GM23248 (cell line): ENCODE measurements at places on chromosomes 1 and 21.

- no peak for DNase-seq
Measured at GRCh38 chr21:44618909-44619308, 7.0 kb downstream of the KRTAP10-8 start.

DNA sequence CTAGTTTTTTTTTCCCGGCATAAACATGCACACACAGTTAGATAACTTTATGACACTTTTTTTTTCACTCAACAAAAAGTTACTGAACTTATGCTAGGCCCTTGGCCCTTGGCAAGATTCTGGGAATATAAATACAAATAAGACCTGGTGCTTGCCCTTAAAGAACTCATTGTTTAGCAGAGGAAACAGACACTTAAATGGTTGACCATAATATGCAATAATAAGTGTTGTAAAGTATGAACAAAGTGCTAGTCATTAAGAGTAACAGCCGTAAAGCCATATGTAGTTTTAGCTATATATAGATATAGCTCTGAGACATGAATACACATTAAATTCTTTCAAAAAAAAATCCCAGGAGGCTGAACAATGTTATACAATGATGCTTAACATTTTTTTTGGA is 198.3 kb downstream of the CYYR1 start:
- no peak for DNase-seq

- no peak for DNase-seq
Measured at GRCh38 chr1:18761948-18762840, 97.3 kb downstream of the TAS1R2 start.

DNA sequence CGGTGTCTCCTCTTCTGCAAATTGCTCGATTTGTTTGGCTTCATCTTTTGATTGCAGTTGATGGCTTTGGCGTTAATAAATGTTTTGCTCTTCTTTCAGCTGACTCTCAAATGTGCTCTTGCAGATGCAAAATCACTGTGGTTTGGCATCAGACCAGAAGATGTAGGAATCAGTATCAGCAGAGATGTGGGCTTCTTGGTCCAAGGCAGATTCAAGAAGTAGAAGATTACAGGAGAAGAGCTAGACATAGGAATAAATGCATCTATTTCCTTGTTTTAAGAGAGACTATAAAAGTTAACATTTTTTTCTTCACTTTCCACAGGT is 59.8 kb upstream of the BACH1 start:
- no peak for DNase-seq

DNA sequence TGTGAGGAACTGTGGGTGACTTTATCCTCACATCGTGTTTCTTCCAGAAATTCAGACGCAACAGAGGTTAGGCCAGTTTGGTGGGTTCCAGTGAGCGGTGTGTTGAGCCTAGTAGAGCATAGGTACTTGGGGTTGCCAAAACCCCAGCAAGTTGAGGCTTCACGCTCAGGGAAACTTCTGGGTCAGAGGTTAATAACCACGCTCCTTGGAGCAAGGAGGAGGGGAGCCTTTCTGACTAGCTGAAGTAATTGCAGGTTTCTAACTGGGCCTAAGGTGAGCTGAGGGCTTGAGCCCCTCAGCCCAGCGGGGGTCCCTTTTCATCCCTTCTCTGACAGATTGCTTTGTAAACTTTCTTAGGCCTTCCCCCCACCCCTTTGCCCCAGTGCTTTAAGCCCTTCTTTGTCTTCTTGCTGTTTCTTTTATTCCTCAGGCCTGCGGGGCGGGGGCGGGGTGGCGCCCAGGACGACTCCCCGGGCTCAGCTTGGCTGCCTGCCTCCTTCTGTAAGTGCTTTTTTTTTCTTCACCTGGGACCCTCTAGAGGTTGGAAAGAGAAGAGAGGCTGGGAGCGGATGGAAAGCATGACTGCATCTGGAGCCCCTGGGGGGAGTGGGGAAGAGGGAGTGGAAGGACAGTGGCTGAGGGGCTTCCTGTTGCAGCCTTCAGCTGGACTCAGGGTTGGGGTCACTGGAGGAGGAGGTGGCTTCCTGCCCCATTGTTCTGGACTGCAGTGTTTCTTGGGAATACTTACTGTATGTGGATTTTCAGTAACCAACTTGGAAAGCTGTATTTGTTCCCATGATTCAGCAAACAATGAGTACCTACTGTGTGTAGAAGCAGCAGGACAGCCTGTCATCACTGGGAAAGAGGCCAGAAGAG is 1.3 kb upstream of the ZNF436 start:
- DNase-seq = peak; percentile 32

DNA sequence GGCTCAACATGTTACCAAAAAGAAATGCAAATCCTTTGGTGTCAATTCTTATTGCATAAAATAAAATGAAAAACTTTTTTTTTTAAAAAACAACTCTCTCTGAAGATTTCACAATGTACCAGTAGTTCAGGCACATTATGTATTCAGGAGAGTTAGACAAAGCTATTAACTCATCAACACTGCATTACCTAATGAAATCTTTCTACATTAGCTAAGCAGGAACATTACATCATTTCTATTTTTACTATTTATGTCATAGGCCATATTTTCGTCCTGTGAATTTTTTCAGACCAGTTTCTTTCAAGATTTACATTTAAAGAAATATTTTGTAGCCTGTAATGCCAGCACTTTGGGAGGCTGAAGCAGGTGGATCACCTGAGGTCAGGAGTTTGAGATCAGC is 366.2 kb downstream of the USH2A start:
- no peak for DNase-seq

- peak; percentile 23 for DNase-seq
Measured at GRCh38 chr1:161261261-161262235, 3.0 kb downstream of the PCP4L1 start.

DNA sequence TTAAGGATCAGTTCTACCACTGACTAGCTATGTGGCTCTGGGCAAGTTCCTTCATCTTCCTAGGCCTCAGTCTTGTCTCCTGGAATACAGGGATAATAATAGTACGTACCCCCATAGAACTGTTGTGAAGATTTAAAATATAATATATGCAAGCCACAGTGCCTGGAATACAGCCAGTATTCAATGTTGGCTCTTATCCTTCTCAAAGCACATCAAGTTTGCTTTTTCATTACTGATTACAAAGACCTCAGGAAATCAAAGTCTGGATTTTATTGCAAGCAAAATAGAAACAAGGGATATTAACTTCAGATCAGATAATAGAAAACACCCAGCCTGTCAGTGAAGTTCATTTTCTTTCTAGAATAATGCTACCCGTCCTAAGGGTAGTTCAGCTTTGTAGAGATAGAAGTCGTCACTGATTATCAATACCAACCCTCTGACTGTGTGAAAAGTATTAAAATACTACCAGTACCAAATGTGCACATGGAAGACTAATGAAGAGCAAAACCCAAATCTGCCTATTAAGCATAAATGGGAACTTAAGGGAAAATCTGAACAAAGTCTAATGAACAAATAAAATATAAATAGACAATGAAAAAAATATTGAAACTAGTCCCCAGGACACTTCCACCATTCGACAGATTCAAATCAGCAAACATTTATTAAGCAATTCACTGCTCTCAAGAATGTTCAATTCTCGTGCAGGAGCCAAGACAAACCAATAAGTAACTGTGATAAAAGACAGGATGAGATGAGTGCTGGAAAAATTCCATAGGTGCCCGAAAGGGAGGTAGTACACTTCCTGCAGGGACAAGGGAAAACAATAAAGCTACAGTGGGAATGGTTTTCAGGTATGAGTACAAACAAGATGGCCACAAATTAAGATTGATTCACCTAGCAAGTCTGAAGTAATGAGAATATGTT is 206.2 kb downstream of the SMYD3 start:
- DNase-seq = no peak

GRCh38 chr1:96703186-96703585 is 18.4 kb upstream of the PTBP2 start:
- DNase-seq = no peak

DNA sequence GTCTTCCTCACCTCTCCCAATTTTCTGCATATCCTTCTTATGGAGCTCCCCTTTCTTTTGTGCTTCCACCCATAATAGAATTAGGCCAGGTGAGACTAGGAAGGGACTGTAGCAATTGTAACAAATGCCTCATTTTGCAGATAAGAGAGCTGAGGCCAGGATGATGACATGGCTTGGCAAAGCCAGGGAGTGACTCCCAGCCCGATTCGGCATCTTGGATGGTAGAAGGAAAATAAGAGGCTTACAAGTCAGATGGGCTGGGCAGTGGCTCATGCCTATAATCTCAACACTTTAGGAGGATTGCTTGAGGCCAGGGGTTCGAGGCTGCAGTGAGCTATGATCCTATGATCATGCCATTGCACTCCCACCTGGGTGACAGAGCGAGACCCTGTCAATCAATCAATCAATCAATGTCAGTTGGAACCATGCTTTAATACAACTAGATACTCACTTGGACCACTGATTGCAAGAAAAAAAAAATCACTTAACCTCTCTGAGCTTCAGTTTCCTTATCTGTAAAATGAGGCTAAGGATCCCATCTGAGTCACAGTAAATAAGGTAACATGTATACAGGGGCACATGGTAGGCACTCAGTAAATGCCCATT is 51.6 kb downstream of the PLEKHA6 start:
- peak; percentile 77 for DNase-seq

DNA sequence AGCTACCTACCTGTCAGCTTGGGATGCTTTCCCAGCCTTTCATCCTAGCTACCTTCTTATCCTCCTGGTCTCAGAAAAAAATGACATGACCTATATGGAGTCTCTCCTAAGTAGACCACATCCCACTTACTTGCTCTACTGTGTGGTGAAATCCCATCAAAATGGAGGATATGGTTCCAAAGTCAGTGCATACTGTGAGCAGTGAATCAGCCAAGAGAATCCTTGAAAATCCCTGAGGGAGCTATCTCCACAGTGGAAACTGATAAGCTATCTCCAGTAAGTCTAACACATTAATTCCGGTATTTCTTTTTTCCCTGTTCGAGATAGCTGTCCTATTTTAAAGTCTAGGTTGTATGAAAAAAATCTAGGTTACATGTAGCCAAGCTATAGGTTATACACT is 189.7 kb downstream of the FGGY start:
- DNase-seq = no peak

DNA sequence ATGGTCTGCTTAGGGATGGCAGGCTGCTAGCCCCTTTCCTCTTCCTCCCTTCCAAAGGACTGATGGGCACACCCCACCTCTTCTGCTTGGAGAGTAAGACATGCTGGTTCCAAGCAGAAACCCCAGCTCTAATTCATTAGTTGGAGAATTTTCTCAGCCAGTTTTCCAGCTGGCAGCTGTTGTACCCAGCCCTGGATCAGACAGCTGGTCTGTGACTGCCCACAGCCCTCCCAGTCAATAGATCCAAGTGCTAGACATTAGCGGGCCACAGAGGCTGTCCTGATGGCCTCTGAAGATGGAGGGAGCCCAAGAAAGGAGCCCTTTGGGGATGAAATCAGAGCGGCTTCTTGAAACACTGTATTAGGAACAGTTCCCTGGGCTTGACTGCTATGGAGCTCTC is 35.8 kb downstream of the ACOT11 start:
- no peak for DNase-seq

- no peak for DNase-seq
Measured at GRCh38 chr1:167365360-167365759, 144.7 kb downstream of the POU2F1 start.

GRCh38 chr1:207670997-207671396 is 26.1 kb downstream of the CR1L start:
- DNase-seq = no peak

- peak; percentile 56 for DNase-seq
Measured at GRCh38 chr1:12314333-12314903, 84.6 kb downstream of the VPS13D start.

GRCh38 chr1:168742994-168743650 is 14.1 kb upstream of the DPT start:
- no peak for DNase-seq

GRCh38 chr1:16155537-16156410 is at the start of gene EPHA2:
Gene EPHA2, minus strand, starts transcription at chr1:16156069. Its CDS starts 137 bp downstream, at chr1:16155932.
- DNase-seq = peak; percentile 88

DNA sequence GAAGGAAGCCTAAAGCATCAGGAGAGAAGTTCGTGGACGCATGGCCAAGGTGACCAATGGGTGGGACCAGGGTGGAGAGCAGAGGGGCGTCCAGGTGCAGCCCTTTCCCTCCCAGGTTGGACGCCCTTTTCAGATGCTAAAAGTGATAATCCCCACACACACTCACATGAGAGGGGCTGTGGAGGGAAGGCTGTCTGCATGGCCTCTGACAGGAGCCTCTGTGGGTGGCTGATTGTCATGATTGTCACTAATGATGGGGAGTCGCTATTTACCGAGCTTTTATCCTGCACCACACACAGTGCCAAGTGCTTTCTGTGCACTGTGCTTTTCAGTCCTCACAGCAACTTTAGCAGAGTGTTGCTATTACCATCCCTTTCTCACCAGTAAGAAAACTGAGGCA is 27.1 kb upstream of the C1QA start:
- no peak for DNase-seq

DNA sequence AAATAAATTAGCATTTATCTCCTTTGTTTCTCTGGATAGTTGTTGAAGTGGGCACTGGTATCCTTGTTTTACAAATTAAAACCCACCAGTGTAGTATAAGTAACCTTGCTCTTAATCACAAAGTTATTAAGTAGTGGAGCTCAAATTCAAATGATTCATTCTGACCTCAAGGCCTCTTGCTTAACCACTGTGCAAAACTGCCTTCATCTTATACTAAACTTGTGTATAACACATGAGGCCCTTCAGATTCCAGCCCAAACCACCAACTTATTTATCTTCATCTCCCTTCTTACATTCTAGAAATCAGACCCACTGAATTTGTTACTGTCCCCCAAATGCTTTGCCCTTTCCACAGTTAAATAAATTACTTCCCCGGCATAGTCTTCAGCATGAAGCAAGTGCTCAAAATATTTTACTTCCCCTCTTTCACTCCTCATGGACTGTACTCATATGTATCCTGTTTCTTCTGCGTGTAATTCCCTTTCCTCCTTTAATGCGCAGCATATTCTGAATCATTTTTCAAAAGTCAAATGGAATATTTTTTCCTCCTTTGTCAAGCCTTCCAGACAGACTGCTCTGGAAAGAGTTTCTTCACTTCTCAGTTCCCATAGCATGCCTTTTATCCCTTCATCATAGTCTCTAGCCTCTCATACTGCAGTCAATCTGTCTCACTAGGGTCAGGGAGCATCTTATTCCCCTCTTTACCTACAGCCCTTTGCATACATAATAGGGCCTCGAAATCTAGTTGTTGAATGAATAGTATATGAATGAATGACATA is 19.0 kb upstream of the DNASE2B start:
- peak; percentile 85 for DNase-seq

DNA sequence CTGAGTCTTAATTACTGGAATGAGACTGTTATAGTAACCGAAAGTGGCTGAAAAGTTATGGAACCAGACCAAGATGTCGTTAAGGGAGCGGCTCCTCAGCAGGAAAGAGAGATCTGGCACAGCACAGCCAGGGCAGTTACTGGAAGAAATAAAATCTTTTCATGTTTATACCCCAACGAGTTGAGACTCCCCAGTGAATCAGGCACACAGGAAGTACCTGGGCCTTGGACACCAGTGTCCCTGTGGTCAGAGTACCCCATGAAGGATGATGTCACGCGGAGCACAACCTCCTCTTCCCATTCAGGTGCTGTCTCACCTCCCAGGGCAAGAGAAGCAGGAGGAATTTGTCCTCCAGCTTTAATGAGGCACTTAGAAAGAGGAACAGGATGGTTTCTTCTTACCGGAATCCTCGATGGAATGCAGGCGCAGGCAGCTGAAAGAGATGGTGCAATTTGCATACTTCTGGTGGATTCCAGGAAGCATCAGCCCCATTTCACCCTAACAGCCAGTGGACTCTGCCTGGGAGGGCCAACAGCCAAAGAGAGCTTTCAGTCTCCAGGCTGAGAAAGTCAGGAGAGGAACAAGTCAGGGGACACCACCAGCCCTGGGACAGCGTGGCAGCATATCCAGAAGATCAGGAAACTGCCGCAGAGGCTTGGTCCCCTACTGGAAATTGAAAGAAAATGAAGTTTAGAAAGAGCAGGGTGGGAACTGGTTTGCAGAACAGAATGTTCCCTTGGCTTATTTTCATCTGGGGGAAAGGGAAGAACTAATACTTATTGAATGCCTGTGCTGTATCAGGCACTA is 35.9 kb upstream of the CTTNBP2NL start:
- DNase-seq = peak; percentile 81
